NCI-H526 (cell line): ENCODE measurements at places on chromosomes 12 and 14.

DNA sequence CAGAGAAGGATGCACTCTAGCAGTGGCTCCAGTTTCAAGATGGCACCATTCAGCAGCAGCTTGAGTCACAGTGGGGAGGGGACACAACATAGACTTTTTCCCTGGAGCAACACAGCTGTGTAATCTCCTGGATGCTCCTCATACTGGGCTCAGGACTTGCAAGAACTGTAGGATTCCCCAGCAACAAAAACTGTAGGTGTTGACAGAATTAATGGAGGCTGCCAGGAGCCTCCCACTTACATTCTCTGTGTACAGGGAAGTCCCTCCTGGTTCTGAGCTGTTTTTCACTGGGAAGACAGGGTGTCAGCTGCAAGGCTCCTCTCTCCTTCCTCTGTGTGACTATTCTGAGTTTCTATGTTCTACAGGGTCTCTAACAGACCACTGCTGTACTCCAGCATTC, 217.9 kb downstream of the KIF21A start:
- DNase-seq = no peak

DNA sequence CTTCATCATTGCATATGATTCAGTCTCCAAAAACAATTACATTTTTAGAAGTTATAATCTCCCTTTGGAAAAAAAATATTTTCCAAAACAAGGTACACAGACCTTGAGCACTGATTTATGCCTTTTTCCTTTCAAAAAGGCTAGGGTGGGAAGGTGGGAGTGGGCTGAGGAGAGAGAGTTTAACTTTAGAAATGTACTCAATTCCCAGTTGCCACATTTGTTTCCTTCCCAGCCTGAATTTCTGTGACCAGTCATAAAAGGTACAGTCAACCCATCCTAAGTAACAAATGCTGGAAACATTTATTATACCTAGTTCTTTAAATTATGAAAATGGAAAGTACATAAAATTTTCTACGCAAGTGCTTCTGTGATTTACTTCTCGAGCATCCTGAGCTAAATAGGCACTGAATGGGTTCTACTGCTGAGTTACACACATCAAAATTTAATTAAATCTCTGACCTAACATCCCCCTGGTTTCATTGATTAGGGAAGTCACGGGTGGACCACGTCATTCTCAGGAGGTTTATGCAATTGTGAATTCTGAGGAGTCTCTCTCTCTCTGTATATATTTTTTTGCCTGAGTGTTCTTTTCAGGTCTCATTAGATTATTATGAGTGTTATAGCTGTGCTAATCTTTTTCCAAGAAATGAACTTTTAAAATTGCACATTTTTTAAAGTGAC, 371.8 kb downstream of the BTG1 start:
- no peak for DNase-seq

GRCh38 chr14:99506276-99506675, 25.1 kb downstream of the CCNK start:
- DNase-seq = no peak

- DNase-seq = no peak
Observed at GRCh38 chr12:127767656-127768055, 499.3 kb upstream of the TMEM132C start.

- DNase-seq = no peak
Observed at GRCh38 chr12:8823565-8824300, 1.3 kb downstream of the A2ML1 start.

- DNase-seq = peak; percentile 10
Observed at GRCh38 chr14:81269100-81269978, 48.6 kb upstream of the GTF2A1 start.

DNA sequence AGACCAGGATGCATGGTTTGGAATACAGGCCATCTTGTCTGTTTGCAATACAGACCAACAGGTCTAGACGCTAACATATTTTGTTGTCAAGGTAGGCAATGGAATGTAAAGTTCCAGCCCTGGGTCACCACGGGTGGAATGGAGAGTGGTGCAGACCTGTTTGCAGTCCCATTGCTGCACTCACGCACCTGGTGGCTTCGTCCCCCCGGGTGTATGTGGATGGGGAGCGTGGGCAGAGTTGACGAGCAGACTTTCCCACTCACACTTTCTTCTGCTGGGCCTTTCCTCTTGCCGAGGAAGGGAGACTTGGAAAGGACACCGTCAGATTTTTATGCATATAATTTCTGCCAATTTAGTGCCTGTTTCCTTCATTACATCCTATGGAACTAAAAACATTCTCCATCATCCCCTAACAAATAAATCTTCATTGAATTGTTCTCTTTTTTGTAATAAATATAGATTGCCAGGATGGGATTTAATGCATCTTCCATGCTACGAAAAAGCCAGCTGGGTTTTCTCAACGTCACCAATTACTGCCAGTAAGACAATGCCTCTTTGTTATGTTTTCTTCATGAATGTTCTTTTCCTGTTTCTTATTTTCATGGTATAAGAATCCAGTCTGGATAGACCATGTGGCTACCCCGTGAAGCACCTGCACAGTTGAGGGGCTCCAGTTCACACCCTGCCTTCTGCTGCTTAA, 15.2 kb downstream of the DCAF4 start:
- DNase-seq = no peak

DNA sequence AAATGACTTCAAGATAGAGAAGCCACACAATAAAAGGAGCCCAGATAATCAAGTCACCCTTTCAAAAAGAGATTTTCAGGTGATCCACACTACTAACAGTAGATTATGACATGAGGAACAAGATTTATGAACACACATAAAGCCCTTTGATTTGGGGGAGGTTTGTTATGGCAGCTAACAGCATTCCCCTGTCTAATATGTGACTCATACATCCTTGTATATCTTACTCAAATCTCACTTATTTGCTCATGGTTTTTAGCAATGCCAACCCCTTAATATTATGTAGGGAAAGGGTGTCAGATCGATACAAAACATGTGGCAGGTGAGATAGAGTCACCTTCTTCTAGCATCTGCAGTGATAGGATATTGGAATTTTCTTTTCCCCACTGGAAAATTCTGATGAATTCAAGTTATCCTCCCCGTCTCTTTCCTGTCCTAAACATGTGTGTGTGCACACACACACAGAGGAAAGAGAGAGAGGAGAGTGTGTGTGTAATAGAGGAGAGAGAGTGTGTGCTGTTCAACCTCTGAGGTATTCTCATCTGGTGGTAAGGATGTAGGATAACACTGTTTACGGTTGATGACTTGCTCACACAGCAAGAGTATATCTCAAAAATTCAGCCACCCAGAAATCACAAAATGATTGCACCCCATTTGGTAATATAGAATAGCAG, 319.9 kb downstream of the KCNC2 start:
- no peak for DNase-seq

DNA sequence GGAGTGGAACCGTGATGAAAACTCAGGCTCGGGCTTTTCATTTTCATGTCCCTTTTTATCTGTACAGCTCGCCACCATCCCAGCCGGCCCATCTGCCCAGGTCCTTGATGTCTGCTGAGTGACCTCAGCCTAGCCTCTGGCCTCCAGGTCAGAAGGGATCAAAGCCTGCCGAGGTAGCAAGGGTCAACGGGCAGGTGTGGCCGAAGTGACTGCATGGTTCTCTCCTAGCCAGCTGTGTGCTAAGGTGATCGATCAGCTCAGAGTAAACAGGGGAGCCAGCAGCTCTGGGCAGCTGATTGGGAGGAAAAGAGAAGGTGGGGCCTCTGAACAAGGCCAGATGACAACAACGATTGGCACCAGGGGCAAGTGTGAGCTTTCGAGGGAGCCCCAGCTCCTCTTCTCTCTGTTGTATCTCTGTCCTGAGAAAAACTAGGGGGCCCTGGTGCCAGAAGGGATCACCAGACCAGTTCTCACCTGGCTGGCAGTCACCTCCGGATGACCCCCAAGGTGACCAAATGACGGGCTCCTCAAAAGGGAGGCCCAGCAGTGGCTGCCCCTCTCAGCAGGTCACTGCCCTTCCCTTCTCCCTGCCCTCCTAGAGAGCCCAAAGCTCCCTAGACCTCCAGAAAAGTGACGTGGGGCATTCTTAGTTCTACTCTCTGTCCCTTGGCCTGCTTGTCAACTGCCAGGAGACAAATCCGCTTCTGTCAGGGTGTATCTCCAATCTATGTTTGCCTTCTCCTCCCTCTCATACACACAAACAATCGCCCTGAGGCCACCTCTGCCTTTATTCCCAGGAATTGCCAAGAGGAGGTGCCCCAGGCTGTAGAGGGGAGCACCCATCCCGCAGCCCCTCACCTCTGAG, 3.4 kb downstream of the SLC6A12 start:
- no peak for DNase-seq

- no peak for DNase-seq
Observed at GRCh38 chr12:64098709-64099354, 123.3 kb downstream of the KICS2 start.

- DNase-seq = no peak
Observed at GRCh38 chr12:38775457-38775856, 129.9 kb downstream of the CPNE8 start.

DNA sequence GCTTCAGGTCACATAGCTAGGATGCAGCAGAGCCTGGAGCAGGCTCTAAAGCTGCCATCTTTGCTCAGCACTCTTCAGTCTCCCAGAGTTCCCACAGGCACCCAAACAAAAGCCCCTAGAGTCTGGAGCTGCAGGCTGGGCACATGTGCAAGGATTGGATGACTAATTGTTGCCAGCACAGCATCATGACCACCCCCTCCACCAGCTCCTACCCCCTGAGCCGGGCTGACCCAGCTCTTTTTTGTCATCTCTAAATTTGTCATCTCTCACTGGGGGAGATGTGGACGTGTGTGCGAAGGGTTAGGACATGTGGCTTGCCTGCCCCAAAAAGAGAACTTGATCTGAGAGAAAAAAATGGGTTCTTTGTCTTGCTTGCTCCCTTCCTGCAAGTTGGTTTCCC, 4.3 kb upstream of the MMP19 start:
- no peak for DNase-seq

DNA sequence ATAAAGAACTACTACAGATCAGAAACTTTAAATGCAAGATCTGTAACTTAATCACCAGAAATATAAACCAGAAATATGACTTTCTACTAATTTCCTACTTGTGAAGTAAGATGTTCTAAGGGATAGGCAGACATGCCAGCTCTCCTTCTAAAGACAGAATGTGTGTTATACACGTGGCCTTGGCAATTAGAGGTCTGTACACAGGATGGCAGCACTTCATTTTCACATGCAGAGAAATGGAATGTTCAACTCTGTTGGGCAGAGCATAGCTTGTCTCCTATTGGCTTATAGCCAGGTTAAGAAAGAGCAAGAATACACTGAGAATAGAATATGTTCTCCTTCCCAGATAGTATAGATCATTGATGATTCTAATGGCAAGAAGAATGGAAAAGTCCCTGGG, 403.8 kb downstream of the DAD1 start:
- DNase-seq = no peak

DNA sequence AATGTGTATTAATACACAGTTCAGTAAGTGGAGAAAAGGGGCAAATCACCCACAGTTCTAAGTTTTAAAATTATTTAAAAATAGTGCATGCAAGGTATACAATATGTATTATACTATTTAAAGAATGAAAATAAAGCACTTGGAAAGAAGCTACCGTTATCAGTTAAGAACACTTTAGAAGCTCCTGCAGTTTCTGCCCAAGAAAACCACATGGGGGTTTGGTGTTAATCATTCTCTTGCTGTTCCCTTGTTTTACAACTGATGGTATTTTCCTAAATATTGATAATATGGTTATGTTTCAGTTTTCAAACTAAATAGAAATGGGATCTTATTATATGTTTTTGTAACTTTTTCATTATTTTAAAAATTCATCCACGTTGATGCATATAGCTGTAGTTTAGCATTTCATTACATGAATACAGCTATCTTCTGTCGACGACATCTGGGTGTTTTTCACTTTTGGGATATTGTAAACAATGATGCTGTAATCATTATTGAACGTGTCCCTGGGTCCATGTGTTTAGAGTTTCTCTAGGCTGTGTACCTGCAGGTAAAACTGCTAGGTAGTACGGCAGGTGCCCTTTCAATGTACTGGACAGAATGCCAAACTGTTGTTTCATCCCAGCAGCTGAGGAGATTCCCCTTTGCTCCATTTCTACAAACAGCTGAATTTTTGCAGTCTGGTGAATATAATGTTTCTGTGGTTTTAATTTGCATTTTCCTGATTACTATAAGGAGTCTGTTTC, 64.1 kb downstream of the APPL2 start:
- peak; percentile 10 for DNase-seq
